ENCODE measurements at places on chromosomes 1 and 21. TPM values are rescaled to one million over a fixed set of nuclear protein-coding genes. Genes with fewer than 3 reads are reported as not detected.

Gene HCN3
- 15.6 TPM for total RNA-seq

Gene IGSF3
- 115 TPM for total RNA-seq

Gene FCRL1
- 0.16 TPM for total RNA-seq

Gene PADI2
- 0.94 TPM for total RNA-seq

Gene PRR9
- not detected for total RNA-seq

Gene MSH4
- total RNA-seq = 1.6 TPM

Gene FMO5
- 0.62 TPM for total RNA-seq

Gene CSF3R
- total RNA-seq = 2.2 TPM

GRCh38 chr1:232521660-232522059 is 108.3 kb downstream of the SIPA1L2 start:
- DNase-seq = no peak

GRCh38 chr1:21605964-21606705 is 63.0 kb downstream of the RAP1GAP start:
- no peak for DNase-seq

DNA sequence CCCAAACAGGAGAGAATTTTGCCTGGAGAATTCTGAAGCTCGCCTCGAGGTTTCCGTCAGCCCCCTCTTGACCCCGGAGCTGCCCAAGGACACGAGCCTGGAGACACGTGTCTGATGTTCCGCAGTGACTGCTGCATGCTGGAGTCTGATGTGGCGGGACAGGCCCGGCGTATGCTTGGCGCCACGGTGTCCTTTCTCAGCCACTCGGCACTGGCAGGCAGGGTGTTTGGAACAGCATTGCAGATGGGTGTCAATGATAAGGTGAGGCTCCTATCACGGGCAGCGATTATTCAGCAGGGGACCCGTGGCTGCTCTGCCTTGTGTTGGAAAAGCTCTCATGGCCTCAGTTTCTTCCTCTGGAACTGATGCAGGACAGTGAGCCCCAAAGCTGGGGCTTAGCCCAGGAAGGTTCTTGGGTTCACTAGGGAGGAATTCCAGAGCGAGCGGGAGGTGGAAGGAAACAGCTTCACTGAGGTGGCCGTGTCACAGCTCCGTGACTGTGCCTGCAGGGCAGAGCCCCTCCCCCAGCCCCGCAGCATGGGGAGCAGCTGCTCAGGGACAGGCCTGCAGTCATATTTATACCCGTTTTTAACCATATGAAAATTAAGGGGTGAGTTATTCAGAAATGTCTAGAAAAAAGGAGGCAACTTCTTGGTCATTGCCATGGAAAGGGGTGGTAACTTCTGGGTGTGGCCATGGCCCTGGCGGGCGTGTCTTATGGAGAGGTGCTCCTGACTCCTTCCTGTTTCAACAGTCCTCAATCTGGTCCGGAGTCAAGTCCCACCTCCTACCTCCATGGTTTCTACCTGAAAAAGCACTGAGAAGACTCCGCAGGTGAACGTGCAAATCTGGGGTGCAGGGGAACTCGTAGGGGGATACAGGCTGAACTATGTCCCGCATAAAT is 123.4 kb downstream of the SIK1 start:
- no peak for DNase-seq

- DNase-seq = no peak
These were observed 153.7 kb upstream of the ZBTB40 start for GRCh38 chr1:22297999-22298398.

DNA sequence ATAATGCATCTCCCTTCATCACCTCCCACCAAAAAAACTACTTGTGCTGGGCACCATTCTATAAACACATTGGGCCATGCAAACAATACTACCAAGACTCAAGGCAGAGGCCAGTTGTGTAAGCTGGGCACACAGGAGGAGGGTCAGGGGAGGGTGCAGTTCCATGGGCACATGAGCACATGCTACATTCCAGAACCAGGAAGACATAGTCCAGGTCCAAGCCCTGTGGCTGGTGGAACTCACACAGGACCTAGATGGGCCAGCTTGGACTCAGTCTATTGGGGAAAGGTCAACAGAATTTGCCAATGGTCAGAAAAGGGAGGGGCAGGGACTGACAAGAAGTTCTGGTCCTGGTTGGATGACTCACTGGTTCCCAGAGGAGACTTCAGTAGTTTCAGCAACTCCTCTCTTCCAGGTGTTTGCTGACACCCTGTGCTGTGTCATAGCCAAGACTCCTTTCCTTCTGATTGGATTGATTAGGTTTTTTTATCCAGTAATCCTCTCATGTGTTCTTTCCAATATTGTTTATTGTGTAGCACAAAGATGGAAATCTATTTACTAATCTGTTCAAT is 249.7 kb downstream of the C1orf94 start:
- no peak for DNase-seq

- DNase-seq = no peak
These were observed 61.6 kb upstream of the RUNX3 start for GRCh38 chr1:24991697-24992096.

DNA sequence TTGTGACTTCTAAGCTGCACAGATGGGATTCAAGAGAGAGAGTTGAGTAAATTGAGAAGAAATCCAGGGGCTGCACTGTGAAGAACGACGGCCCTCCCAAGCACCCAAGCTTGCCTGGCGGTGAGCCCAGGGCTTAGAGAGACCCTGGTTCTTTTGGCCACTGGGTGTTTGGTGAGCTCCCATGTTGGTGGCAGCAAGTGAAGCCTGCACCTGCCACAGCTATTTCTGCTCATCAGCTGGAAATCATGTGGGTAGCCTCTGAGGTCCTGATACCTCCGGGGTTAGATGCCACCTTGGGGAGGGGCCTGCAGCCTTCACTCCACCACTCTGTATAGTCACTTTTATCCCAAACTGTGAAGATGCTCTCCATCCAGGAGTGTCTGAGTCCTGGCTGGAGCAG is 6.2 kb upstream of the BTG2 start:
- no peak for DNase-seq

GRCh38 chr1:162629651-162630050 is 2.6 kb upstream of the DDR2 start:
- no peak for DNase-seq

GRCh38 chr1:174769961-174770549 is 229.7 kb upstream of the CACYBP start:
- DNase-seq = no peak

GRCh38 chr1:110523011-110523410 is 4.0 kb upstream of the KCNA10 start:
- DNase-seq = no peak

DNA sequence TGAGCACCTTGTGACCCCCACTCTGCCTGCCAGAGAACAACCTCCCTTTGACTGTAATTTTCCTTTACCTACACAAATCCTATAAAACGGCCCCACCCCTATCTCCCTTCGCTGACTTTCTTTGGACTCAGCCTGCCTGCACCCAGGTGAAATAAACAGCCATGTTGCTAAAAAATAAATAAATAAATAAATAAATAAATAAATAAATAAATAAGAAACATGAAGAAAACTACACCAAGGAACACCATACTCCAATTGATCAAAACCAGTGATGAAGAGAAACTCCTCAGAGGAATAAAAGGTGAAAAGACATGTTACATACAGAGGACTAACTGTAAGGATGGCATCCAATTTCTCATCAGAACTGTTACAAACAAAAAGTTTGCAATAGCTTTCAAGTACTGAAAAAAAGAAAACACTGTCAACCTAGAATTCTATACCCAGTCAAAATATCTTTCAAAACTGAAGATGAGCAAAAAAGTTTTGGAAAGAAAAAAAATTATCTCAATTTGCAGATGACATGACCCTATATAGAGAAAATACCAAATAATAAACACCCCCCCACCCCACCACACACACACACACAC is 28.4 kb downstream of the NBPF6 start:
- no peak for DNase-seq

DNA sequence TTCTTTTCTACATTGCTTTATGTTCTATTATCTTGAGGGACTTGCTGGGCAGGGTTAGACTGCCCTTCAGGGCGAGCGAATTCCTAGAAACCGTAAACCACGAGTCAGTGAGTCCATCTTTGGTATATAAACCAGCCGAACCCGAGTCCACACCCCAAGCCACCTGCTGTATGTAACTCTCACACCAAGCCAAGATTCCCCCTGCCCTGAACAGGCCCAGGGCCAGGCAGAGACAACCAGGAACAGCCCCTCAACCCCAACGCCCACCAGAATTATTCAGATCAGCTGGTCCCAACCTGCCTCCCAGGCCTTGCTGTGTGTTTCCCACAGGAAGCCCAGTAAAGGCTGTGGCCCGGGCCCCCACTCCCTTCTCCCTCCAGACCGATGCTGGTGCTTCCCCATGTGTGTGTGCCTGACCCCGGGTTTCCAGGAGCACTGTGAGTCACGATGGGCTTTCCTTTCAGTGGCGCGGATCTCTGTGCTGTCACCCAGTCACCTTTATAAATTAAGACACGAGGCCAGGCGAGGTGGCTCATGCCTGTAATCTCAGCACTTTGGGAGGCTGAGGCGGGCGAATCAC is 17.1 kb downstream of the KIF17 start:
- no peak for DNase-seq

DNA sequence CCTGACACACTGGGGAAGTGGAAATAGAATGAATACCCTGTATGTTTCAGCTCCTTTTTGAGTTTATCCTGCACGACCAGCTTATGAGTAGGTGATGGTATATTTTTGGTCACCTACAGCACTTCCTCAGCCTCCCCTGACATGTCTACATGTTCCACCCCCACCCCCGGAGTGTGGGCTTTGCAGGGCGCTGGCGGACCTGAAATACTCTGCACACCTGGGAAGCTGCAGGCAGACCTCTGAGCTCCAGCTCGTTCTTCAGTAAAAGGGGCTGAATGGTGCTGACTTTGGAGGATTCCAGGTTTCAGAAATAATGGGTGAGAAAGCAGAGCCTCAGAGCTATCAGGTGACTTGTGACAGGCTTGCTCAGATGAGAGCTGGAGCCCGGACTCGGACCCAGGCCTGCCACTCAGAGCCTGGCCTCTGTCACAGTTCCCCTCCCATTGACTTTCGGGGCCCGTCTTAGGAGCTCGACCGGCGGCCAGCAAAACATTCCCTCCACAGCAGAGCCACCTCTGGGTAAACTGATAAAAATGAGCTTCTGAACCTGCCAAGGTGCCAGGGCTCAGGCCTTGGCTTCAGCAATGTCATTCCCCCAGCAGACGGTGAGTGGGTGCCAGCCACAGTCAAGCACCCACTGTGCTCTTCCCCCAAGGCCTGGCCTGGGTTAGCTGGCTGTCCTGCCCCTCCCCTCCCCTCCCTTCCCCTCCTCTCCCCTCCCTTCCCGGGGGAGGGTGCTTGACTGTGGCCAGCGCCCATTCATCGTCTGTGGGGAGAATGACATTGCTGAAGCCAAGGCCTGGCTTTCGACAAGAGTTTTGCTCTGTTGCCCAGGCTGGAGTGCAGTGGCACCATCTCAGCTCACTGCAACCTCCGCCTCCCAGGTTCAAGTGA is 30.1 kb downstream of the DOP1B start:
- no peak for DNase-seq

- DNase-seq = no peak
These were observed 51.4 kb downstream of the ZBTB18 start for GRCh38 chr1:244102468-244102867.
